ENCODE measurements at places on chromosomes 6 and 20. TPM values are rescaled to one million over a fixed set of nuclear protein-coding genes. Genes with fewer than 3 reads are reported as not detected.
A peak's percentile ranks its signal among the peaks of the same experiment; 100 is the strongest.

DNA sequence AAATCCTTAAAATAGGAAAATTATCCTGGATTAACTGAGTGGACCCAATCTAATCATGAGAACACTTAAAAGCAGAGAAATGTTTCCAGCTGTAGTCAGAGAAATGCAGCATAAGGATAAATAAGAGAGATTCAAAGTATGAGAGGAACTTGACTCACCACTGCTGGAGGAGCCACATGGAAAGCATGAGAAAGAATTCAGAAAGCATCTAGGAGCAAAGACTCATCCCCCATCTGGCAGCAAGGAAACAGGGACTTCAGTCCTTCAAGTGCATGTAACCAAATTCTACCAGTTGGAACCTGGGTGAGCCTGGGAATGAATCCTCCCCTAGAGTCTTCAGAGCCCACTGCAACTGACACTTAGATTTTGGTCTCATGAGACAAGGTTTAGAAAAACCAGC lies 33.7 kb downstream of the RNF146 start:
- H3K4me1 ChIP-seq, result peaks cover 5% of the 10 kb centered on the region
- DNase-seq, result no peak
- H3K27ac ChIP-seq, result no peak overlapping the region
- H3K4me3 ChIP-seq, result no peak overlapping the region

GRCh38 chr6:115270953-115271352 lies 789.7 kb downstream of the FRK start:
- no peaks in the 10 kb centered on the region for H3K36me3 ChIP-seq
- no peaks in the 10 kb centered on the region for H3K27me3 ChIP-seq
- no peak overlapping the region for H3K27ac ChIP-seq

GRCh38 chr20:36821964-36822437 lies 48.4 kb upstream of the DSN1 start:
- no peak for DNase-seq
- no peak overlapping the region for H3K27ac ChIP-seq
- no peaks in the 10 kb centered on the region for H3K36me3 ChIP-seq
- H3K4me1 ChIP-seq, result peaks cover 10% of the 10 kb centered on the region

DNA sequence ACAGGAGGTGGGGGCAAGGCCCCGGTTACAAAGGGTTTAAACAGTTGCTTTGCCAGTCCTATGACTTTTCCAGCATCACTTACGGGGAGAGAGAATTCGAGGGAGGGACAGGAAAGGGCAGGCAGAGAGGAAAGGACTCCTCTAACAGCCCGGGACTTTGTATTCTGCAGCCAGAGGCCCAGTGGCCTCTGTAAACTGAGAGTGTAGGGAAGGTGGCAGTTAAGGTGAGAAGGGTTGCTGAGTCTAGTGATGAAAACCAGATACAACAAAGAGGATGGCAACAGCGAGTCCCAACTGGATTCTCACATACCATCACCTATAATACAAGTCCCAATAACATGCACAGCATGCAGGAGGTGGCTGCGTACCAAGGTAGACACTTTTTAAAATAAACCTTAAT lies 13.5 kb downstream of the PLAGL2 start:
- no peak overlapping the region for H3K27ac ChIP-seq
- H3K36me3 ChIP-seq, result peaks cover 44% of the 10 kb centered on the region
- no peak for DNase-seq
- no peak overlapping the region for H3K4me3 ChIP-seq
- H3K27me3 ChIP-seq, result no peaks in the 10 kb centered on the region
- peaks cover 20% of the 10 kb centered on the region for H3K4me1 ChIP-seq

GRCh38 chr20:19497064-19497463 lies 261.0 kb upstream of the RIN2 start:
- H3K27ac ChIP-seq, result no peak overlapping the region
- H3K4me3 ChIP-seq, result no peak overlapping the region
- H3K4me1 ChIP-seq, result peaks cover 5% of the 10 kb centered on the region
- no peaks in the 10 kb centered on the region for H3K36me3 ChIP-seq
- no peaks in the 10 kb centered on the region for H3K27me3 ChIP-seq

GRCh38 chr20:34532320-34532719 lies 16.1 kb downstream of the DYNLRB1 start:
- no peaks in the 10 kb centered on the region for H3K27me3 ChIP-seq
- no peak overlapping the region for H3K27ac ChIP-seq
- no peak for DNase-seq
- peaks cover 2% of the 10 kb centered on the region for H3K4me1 ChIP-seq
- H3K4me3 ChIP-seq, result no peak overlapping the region

GRCh38 chr20:33071198-33071597 lies 8.2 kb upstream of the BPIFB4 start:
- no peaks in the 10 kb centered on the region for H3K4me1 ChIP-seq
- H3K36me3 ChIP-seq, result no peaks in the 10 kb centered on the region
- H3K27ac ChIP-seq, result no peak overlapping the region
- no peaks in the 10 kb centered on the region for H3K27me3 ChIP-seq
- H3K4me3 ChIP-seq, result no peak overlapping the region
- DNase-seq, result no peak

- H3K27me3 ChIP-seq, result no peaks in the 10 kb centered on the region
- no peak for DNase-seq
- H3K36me3 ChIP-seq, result no peaks in the 10 kb centered on the region
- no peaks in the 10 kb centered on the region for H3K4me1 ChIP-seq
Measured at GRCh38 chr6:121055572-121056163, 278.6 kb downstream of the TBC1D32 start.

- peak within 1 kb of the TSS; percentile 73 for H3K4me3 ChIP-seq
- peak within 1 kb of the TSS; percentile 1 for H3K27ac ChIP-seq
- peaks cover 36% of the 10 kb centered on the region for H3K4me1 ChIP-seq
- peak; percentile 67 for DNase-seq
Measured at GRCh38 chr6:29632789-29633533, at the start of gene GABBR1. Gene GABBR1 (minus strand): TSS chr6:29633183. CDS start chr6:29632385, 798 bp downstream.

- peak overlapping the region; percentile 71 for H3K27ac ChIP-seq
- peaks cover 21% of the 10 kb centered on the region for H3K27me3 ChIP-seq
- no peaks in the 10 kb centered on the region for H3K36me3 ChIP-seq
- H3K4me1 ChIP-seq, result peaks cover 7% of the 10 kb centered on the region
Measured at GRCh38 chr20:25148181-25148981, 47.1 kb upstream of the ENTPD6 start.

DNA sequence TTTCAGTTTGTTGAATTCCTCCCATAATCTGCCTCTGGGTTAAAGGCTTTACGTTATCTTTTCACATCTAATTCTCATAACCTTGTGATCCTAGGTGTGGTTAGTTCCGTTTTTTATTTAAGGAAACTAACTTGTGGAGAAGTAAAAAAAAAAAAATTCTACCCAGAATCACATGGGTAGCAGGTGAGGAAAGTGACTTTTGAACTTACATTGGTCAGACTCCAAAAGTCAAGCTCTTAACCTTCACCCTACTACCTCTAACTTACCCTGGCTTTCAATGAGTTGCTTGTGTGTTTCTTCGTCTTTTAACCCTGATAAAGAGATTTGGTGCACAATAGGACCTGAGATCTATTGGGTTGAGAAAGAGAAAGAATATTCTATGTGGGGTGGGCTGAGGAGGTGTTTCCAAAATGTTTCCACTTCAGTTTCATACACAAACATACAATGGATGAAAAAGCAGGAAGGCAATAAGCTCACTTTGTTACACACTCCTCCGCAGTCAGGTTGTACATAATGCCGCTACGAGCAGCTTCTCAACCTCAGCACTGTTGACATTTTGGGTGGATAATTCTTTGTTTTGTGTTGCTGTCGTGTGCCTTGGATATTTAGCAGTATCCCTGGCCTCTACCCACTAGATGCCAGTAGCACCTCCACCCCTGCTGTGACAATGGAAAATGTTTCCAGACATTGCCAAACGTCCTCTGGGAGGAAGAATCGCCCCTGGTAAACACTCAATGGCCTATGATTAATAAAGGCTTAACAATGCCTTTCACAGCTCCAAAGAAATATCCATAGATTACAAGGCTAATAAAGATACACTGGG lies 193.0 kb upstream of the ZNF217 start:
- H3K36me3 ChIP-seq, result no peaks in the 10 kb centered on the region
- peaks cover 8% of the 10 kb centered on the region for H3K4me1 ChIP-seq
- H3K27me3 ChIP-seq, result no peaks in the 10 kb centered on the region
- DNase-seq, result no peak
- no peak overlapping the region for H3K27ac ChIP-seq

GRCh38 chr6:143449714-143450452 lies 612 bp downstream of the ADAT2 start:
- peaks cover 9% of the 10 kb centered on the region for H3K36me3 ChIP-seq
- no peaks in the 10 kb centered on the region for H3K27me3 ChIP-seq
- H3K4me3 ChIP-seq, result peak overlapping the region; percentile 99
- H3K4me1 ChIP-seq, result peaks cover 23% of the 10 kb centered on the region

DNA sequence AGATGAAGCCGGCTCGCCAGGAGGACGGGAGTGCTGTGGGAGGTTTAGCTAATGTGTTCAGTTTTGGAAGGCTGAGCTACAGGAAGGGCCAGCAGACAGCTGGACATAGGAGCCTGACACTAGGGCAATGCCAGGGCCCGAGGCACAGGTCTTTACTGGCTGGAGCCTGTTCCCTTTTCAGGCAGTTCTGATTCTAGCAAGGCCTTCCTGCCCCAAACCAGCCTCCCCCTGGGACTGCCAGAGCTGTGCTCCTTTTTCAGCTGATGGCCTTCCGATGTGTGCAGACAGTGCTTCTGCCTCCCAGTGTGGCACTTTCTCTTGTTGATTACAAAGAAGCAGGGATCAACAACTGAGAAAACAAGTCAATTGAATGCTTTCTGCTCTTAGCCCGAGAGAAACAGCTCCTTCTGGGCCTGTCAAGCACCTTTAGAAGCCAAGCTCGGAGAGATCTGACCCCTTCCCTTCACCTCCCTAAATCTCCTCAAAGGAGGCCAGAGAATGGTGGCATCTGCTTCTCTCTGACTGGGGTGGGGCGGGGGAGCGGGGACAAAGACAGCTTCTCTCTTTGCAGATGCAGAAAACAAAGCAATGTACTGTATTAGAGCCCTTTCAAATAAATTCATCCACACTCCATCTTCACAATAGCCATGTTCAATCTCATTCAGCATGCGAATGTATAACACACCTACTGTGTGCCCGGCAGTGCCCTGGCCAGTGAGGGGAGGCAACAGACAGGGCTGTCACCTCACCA lies 63.2 kb downstream of the RAB44 start:
- no peak for DNase-seq
- no peaks in the 10 kb centered on the region for H3K36me3 ChIP-seq
- peaks cover 32% of the 10 kb centered on the region for H3K4me1 ChIP-seq
- no peak overlapping the region for H3K27ac ChIP-seq
- H3K4me3 ChIP-seq, result no peak overlapping the region
- peaks cover 2% of the 10 kb centered on the region for H3K27me3 ChIP-seq

- peaks cover 39% of the 10 kb centered on the region for H3K4me1 ChIP-seq
- DNase-seq, result peak; percentile 29
- no peaks in the 10 kb centered on the region for H3K27me3 ChIP-seq
- H3K27ac ChIP-seq, result peak overlapping the region; percentile 83
- no peak overlapping the region for H3K4me3 ChIP-seq
Measured at GRCh38 chr6:111486921-111487320, 3.9 kb upstream of the REV3L start.

DNA sequence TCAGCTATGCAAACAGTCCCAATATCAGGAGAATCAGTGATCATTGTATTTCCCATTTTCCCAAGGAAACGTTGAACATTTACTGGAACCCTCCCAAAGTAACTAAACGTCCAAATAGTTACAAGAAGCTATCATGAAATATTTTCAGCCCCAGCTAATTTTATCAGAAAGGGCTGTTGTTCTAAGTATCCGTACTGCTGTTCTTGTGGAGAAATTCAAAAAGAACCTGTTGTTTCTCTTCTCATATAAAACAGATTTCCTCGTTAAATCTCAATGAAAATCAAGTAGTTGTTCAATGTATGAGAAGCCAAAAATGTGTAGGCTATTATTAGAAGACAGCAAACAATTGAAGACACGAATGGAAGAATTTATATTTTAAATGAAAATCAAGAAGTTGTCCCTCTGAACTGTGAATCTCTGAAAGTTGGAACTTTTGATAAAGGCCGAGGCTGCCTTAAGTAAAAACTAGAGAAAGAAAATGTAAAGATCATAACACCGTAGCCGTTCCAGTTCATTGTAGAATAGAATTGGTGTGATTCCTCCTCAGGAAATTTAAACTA lies 107.7 kb downstream of the HFE start:
- H3K4me1 ChIP-seq, result peaks cover 40% of the 10 kb centered on the region
- no peak for DNase-seq
- peaks cover 46% of the 10 kb centered on the region for H3K36me3 ChIP-seq
- peak overlapping the region; percentile 93 for H3K27ac ChIP-seq

- H3K27ac ChIP-seq, result no peak overlapping the region
- H3K4me3 ChIP-seq, result no peak overlapping the region
- peaks cover 3% of the 10 kb centered on the region for H3K36me3 ChIP-seq
- H3K27me3 ChIP-seq, result peaks cover 2% of the 10 kb centered on the region
Measured at GRCh38 chr6:45556828-45557227, 179.1 kb upstream of the SUPT3H start.

DNA sequence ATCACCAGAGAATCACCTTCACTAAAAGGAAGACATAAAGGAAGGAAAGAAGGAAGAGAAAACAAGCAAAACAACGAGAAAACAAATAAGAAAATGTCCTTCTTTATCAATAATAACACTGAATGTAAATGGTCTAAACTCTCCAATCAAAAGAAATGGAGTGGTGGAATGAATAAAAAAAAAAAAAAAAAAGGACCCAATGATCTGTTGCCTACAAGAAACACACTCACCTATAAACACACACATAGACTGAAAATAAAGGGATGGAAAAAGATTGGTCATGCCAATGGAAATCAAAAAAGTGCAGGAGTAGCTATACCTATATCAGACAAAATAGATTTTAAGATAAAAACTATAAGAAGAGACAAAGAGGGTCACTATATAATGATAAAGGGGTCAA lies 30.2 kb upstream of the HLA-E start:
- DNase-seq, result no peak
- H3K27me3 ChIP-seq, result peaks cover 86% of the 10 kb centered on the region
- no peak overlapping the region for H3K4me3 ChIP-seq
- H3K36me3 ChIP-seq, result peaks cover 3% of the 10 kb centered on the region

DNA sequence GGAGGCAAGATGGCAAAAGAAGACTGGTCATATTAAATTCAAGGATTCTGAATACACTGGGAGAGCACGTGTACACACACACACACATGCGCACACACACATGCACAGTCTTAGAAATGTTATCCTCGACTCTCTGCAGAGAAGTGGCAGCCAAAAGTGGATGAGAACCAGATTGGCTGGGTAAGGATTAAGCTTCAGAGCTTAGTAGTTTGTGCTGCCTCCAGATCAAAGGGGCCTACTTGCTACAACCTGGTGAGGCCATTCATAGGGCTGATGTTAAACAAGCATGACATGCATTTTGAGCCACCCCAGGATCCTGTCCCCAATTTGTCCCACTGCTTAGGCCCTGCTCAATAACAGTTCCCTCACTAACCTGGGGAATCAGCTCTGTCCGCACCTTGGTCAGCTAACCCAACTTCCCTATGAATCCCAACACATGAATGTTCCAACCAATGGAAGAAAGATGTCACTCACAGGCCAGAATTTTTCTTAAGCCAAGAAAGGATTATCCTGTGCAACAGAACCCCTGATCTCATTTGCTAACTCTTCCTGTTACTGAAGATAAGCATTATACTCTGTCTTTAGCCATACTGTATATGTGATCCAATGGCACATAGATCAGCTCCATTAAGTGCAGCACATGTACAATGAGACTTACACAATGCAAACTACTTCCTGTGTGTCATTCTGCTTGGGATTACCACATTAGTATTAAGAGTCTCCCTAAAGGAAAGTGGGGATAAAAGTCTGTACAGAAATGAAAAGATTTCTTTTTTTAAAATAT lies 31.0 kb downstream of the TOMM6 start:
- DNase-seq, result no peak
- H3K36me3 ChIP-seq, result no peaks in the 10 kb centered on the region
- H3K27me3 ChIP-seq, result peaks cover 3% of the 10 kb centered on the region
- H3K4me3 ChIP-seq, result no peak overlapping the region
- no peak overlapping the region for H3K27ac ChIP-seq

OXT gene
- total RNA-seq, result not detected

RIPOR3 gene
- not detected for total RNA-seq

CENPQ gene
- 18.9 TPM for total RNA-seq

EDN1 gene
- not detected for total RNA-seq

TMEM151B gene
- total RNA-seq, result not detected

ARHGAP40 gene
- not detected for total RNA-seq

AGER gene
- total RNA-seq, result 29.9 TPM
